ENCODE measurements at places on chromosomes 3 and 15.

- no peak for DNase-seq
These were observed 40.5 kb downstream of the KLF13 start for GRCh38 chr15:31367021-31367729.

DNA sequence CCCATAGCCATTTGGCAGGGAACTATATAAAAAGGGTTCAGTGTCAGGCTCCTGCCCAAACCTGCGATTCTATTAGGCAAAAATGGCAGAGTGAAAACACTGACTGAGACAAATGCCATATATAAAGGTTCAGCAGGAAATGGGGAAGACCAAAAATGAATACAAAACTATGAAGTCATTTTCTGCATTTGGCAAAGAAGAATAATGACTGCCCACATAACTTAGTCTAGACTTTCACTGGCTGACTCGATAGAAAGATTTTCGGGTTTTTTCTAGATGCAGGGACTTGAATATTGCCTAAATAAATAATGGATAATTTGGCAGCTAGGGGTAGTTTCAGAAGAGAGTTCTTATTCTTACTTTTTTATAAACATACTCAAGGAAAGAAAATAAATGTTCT lies 178.0 kb downstream of the TPRG1 start:
- DNase-seq, result no peak

DNA sequence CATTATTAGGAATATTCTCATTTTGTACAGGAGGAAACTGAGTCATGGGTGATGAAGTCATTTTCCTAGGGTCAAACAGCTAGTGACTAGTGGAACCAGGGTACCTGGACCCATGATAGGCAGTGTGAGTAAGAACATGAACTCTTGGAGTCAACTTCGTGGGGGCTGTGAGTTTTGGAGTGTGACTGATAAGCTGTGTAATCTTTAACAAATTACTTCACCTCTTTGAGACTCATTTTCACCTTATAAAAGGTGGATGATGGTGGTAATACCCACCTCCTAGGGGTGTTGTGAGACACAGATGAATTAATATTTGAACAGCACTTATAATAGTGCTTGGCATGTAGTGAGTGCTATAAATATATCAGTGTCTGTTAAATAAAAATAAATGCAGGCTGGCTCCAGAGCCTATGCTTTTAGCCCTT lies 9.1 kb downstream of the SEMA6D start:
- DNase-seq, result no peak

- no peak for DNase-seq
These were observed 36.4 kb upstream of the BNC1 start for GRCh38 chr15:83320844-83321243.

- DNase-seq, result no peak
These were observed 170.2 kb upstream of the SMAD3 start for GRCh38 chr15:66894986-66895780.

DNA sequence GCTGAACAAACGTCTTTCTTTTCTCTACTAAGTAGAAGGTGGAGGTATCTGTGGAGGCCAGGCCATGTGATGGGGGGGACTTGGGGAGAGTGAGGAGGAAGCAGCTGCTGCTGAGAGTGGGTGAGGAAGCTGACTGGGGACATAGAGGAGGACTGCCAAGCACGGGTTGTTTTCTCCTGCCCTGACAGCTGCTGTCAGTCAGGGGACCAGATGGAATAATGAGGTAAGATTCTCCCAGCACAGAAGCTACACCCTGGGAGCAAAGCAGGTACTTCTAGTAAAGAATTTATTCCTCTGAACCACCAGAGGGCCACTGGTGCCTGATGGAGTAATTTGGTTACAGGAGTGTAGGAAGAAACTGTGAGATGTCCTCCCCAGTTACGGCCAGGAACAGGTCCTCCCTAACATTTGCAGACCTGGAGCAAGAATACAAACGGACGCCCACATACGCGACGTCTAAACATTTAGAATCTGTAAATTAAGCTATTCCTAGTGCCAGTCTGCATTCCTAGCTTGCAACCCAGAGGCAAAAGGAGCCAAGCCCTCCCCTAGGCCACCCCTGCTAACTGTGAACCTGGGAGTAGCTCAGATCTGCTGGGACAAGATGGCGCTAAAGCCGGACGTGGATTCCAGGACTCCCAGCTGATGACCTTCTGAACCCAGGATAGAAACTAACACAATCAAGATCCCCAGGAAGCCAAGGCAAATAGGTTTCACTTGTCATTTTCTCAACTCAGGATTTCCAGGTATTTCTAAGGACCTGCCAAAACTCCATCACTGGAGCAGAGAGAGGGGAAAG lies 14.8 kb downstream of the CRYGS start:
- peak; percentile 95 for DNase-seq

DNA sequence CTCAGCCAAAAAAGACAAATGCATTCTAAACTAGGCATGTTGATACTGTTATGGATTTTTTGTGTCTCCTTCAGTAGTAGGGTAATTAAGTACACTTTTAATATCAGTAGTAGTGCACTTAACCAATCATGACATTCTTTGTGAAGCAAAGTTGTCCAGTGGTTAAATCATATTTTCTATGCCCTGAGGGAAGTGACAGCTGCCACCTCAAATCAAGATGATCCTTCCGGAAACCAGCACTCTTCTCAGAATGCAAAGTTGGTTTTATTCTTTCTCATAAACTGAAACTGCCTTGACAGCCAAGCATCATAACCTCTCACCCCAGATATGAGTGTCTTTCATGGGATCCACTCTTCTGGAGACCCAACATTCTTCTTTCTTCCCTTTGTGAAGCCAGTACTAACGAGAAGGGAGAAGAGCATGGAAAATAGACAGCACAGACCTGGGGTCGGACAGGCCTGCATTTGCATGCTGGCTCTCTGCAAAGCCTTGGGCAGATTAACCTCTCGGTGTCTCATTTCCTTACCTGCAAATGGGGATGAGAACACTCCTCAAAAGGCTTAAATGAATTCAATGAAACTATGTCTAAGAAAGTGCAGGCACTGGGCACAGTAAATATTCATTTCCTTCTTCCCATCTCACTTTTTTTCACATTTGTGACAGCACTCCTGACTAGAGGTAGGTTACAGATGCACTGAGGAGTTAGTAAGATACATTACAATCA lies 13.2 kb downstream of the AAGAB start:
- DNase-seq, result no peak

GRCh38 chr3:157573780-157574378 lies 70.7 kb upstream of the VEPH1 start:
- no peak for DNase-seq

DNA sequence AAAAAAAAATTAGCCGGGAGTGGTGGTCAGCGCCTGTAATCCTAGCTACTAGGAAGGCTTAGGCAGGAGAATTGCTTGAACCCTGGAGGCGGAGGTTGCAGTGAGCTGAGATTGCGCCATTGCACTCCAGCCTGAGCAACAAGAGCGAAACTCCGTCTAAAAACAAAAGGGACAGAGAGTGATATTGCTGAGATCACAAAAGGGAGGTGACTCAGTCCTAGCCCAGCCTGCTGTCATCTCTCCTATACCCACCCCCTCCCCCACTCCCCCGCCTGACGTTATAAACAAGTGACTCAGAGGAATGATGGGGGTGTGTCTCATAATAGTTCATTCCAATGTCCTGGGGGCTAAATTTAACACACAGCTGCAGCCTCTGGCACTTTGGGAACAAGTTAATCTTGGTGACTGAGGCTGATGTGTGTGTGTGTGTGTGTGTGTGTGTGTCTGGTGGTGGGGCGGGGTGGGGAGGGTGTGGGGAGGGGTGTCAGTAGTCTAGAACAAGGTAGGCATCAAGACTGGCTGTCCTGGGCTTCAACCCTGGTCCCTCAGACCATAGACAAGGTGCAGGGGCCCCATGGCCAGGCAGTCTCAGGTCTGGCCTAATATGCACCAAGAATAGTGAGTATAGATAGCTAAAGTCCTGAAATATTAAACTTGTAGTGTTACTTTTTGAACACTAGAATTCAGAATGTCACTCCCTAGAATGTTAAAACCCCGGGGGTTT lies 1.3 kb upstream of the KLHL40 start:
- DNase-seq, result no peak

DNA sequence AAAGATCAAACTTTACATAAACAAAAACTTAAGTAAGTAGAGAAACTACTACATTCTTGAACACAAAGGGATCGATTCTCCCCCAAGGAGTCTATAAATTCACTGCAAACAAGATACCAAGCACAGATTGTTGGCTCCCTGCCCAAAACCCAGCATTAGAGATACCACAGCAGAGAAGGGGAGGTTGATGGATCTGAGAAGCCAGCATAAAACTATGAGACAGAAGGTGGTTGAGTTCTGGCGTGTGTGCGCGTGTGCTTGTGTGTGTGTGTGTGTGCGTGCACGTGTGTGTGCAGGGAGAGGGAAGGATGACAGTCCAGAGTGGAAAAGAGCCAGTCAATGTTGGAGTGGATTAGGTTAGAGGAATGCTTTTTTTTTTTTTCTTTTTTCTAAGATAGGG lies 143.2 kb upstream of the PRR20G start:
- DNase-seq, result peak; percentile 81

GRCh38 chr3:72255791-72256559 lies 471.0 kb upstream of the PROK2 start:
- DNase-seq, result no peak

DNA sequence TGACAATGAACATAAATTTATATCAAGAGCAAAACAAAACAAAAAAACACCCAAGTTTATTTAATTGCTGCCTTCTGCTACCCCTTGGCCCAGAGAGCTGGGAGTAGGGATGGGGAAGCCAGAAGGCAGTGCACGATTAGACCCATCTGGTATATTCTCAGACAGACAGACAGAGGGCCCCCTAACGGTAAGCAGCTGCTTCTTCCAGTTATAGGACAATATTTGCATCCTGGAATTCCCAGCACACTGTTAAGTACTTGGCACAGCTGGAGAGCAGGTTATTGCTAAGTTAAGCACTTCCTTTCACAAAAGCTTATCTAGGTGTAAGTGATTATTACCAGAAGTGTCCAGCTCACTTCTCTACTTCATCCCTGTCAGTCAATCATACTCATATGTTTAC lies 39.3 kb downstream of the C2CD4B start:
- peak; percentile 96 for DNase-seq

All from NCI-H524 treated with DMSO at 0.1 percent for 48 hours (cell line).